Activated CD4-positive, alpha-beta T cell treated with anti-CD3 and anti-CD28 coated beads, Interleukin-2, amount 50 U/mL, for 16 hours (primary cell): ENCODE measurements at places on chromosomes 12 and 14.

- DNase-seq: no peak
Observed at GRCh38 chr12:24356240-24356804, 406.9 kb upstream of the SOX5 start.

DNA sequence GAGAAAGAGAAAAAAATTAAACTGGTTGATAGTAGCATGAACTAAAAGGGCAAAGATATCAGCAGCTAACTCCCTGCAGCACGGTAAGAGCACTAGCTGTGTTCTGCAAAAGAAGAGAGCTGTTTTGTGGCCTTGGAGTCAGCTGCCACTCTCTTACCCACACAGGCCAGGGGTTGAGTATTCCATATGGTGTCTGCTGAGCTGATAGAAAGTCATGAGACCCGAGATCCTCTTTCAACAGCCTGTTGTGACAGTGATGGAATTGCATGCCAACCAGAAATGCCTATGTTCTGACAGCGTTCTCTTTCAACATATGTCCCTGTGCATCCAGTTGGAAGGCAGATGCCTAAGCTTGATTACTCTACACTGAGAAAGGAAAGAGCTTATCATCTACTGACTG, 39.9 kb downstream of the TMTC1 start:
- DNase-seq: no peak

DNA sequence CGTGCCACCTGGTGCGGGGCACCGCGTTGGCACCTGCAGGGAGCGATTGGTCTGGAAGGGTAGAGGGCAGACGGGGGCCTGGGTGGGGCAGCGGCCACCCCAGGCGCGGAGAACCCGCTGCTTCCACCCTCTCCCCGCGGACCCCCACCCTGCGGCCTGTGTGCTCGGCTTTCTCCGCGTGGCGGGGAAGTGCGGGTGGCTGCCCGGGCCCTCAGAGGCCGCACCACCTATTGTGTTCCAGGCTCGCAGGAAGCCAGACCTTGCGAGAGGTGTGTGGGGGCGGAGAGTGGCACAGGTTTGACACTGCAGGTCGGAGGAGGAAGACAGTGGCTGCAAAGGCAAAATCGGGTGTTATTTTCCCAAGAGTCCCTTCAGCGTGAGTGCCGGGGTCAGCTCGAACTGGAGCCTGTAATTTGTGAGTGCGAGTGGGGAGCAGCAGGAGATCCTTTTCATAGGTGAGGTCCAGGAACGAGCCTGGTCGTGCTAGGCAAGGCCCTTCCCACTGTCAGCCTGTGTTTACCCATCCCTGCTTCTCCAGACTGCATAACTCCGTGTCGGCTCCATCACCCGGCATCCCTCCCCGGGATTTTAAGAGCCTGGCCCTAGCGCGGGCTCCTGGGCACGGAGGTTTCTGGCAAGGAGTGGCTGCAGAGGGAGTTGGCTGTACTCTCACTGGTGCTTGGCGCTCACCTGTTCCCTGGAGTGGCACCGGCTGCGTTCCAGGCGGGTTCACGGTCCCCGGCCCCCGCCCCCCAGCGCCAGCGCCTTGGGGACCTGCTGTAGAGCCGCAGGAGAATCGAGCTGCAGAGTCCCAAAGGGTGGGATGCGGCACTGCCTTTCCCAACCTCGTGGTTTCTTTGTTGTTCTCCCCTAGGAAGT, 935 bp downstream of the TBC1D30 start:
- peak; percentile 2 for DNase-seq

- peak; percentile 12 for DNase-seq
Observed at GRCh38 chr12:69497308-69498026, 27.3 kb downstream of the FRS2 start.

- peak; percentile 41 for DNase-seq
Observed at GRCh38 chr14:99315197-99315596, 43.2 kb upstream of the BCL11B start.

- DNase-seq: no peak
Observed at GRCh38 chr12:50621399-50622300, 116.9 kb downstream of the DIP2B start.

DNA sequence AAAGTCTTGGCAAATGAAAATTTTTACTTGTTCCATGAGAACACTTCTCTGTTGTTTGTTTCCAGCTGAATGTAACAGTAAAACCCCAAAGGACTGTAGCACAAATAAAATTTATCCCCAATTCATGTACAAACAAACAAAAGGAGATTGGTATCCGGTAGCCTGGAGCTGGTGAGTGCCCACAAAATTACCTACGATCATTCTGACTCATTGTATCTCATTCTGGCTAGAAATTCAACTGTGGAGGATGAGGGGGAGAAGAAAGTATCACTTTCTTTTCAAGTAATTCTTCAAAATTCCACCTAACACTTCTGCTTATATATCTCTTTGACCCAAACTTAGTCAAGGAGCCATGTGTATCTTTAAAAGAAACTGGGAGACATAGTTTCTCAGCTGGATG, 268.5 kb downstream of the ALG10B start:
- DNase-seq: no peak

DNA sequence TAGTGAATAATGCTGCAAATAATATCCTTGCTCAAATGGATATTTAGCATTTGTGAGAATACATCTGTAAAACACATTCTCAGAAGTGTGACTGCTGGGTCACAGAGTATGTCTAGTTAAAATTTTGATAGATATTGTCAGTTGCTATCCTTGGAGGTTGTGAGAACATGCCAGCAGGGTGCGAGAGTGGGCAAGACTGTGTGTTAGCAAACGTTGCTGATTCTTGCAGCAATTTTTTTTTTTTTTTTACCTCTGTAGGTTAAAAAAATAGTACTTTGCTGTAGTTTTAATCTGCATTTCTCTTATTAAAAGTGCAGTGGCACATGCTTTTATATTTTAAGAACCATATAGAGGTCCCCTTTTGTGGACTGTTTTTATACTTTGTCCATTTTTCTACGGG, 4.5 kb upstream of the NYNRIN start:
- no peak for DNase-seq

- DNase-seq: no peak
Observed at GRCh38 chr12:7031306-7031705, 13.0 kb upstream of the LPCAT3 start.

GRCh38 chr12:111340231-111340630, 28.7 kb downstream of the PHETA1 start:
- no peak for DNase-seq

DNA sequence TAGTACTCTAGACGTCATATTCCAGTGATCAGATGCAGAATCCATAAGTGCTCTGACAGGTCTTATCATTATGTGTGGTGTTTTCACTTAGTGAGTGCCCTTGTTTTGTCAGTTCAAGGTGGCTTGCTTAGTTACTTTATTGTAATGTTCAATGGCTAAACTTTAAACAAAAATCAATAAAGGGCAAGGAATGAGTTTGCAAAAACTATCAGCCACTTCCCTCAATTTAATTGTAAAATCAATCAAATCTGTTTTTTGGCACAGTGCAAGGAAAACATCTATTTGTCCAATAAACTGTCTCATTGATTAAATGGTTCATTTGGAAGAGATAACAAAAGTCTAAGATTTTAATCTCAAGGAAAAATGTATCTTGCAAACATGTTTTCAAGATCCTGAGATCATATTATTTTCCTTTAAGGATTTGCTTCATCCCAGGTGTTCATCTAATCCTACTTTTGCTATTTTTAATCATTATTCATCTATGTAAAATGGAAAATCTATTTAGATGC, 59.6 kb upstream of the EEA1 start:
- no peak for DNase-seq

DNA sequence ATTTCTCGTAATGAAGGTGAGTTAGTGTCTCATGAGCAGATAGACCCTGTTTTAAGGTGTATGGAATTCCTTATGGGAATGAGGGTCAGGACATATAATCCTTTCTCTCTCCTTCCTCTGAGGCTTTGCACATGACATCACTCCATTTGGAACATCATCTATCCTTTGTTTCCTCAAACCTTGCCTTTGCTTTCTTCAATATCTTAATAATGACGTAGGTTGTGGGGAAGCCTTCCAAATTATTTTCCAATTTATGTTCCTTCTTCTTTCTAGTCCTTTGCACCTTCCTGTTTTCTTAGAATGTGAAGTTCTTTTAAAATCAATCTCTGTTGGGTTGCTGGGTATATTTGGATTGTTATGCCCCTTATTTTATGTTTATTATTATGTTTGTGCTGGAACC, 502.9 kb upstream of the STXBP6 start:
- DNase-seq: no peak

GRCh38 chr14:30990770-30991169, 34.7 kb upstream of the AP4S1 start:
- DNase-seq: no peak

- no peak for DNase-seq
Observed at GRCh38 chr12:22738945-22739344, 114.0 kb downstream of the ETNK1 start.

DNA sequence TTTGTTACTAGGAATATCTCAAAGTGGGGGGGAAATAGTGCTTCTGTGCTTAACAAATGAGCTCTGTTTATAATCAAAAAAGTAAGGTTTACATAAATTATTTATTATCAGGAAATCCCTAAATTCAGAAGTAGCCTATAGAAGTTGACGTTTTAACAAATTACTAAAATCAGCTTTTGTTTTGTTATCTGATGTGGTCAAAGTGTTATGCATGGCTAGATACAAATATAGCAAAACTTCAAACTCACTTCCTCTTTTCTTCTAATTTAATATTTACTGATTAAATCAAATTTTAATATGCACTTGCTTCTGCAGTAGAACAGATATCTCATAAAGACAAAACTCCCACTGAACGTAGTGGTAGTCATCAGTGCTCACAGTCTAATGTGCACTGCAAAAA, 47.5 kb downstream of the GARIN6 start:
- no peak for DNase-seq

DNA sequence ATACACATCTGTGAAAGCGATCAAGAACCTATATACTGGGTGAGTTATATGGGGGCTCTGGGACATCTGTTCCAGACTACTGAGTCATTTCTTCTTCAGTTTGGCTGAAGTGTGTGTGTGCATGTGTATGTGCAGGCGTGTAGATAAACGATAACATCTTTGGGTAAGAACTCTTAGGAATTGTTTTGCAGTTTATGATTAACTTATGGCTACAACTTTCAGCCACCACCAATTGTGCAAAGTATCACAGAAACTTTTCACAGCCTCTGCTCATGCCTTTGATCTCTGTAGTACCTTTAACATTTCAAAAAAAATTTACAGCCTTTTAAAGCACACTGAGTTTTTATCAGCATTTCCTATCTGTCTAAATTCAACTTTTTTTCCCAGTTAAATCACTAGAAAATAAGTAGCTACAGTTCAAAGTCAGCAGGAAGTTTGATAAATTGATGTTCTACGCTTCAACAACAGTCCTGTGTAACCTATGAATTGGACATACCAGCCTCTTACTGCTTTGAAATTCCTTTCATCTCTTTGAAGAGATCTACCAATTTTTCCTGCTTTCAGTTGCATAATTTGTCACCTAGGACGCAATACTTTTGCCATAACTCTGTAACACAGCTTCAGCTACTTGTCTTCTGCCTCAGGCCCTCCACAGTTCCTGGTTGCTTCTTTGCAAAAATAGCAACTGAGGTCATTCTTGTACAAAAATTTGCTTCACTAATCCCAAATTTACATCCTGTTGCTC, 43.0 kb downstream of the PPM1H start:
- peak; percentile 5 for DNase-seq

DNA sequence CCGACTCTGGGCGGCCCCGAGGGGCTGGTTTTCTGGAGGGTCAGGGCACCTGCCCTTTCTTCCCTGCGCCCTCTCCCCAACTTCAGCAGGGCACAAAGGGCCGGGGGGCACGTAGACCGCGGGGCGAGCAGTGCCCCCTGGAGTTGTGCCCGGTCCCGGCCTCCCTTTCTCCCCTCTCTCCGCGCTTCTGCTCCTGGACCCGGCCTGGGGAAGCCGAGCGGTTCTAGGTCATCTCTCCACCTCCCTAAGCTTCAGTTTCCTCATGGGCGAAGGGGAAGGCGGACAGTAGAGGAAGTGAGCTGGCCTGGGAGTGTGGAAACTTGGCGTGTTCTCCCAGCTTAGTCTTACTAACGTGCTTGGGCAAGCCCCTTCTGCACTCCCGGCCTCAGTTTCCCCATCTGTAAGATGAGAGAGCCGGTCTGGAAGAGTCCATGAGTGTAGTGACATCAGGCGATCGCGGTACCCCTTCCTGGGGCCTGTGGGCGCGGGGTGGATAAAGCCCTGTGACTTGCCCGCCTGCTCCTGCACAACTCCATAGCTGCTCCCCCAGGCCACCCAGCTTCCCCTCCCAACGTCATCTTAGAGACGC, 158.6 kb upstream of the PARP11 start:
- DNase-seq: no peak

DNA sequence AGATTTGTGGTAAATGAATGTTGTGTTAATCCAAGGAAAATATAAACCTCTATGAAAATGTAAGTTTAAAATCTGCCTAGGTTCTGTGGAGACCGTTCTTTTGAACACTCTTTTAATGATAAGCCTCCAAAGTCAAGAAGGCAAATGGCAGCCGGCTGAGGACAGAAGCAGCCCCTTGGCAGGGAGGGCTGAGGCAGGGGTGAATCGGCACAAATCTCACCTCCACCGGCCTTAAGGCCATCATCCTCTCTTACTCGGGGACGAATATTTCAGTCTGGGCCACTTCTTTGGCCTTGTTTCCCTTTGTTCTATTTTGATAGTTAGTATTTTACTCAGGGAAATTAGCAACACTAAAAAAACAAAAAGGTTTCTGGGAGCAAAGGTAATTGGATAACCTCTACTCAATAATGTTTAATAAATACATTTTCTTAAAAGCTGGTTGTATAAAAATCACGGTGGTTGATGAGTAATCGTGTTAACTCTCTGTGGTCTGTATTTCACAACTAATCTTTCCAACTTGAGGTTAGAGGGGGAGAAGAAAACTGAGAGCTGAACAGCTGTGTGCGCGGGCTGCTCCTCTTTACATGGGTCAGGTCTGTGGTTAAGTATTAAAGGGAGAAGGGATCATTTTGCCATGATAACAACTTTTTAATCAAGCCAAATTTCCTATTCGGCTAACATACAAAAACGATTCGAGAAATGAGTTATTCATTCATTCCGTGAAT, 18.6 kb downstream of the LGMN start:
- peak; percentile 85 for DNase-seq

- no peak for DNase-seq
Observed at GRCh38 chr12:59858508-59859170, 262.8 kb downstream of the SLC16A7 start.

DNA sequence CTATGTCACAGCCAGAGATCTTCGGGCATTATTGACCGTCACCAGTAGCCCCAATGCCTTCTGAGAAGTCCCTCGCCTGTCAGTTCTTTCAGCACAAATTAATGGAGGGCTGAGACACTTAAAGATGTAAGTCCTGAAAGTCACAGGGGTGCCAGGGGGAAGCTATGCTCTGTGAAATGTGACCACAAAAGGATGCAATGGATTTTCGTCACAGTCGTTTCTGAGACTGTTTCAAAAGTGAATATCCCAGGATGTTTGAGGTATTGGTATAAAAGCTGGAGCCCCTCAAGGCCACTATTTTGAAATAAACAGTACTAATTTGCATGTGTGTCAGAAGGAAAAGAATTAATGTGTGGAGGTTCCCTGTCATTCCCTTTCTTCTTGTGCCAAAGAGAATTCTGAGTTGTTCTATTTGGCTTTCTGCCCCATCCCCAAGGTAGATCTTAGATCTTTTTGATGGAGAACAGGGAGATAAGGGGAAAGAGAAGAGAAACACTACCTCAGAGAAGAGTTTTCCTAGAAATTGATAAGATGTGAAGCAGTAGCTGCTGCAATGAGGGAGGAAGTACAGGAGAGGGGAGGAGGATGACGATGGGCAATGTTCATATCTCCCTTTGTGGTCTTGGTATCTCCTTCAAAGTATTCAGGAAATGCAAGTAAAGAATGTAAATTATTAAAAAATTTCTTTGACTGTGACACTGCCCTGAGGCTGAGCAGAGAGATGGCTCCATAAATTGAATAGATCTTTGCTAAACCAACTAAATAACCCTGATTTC, 101.8 kb upstream of the NAP1L1 start:
- DNase-seq: no peak
